NCI-H1105 treated with DMSO at 0.1 percent for 48 hours (cell line): ENCODE measurements at places on chromosomes 4 and X.

GRCh38 chr4:65287071-65287470 is 383.2 kb downstream of the EPHA5 start:
- DNase-seq = no peak

- DNase-seq = no peak
Measured at GRCh38 chr4:185730387-185730786, 81.6 kb downstream of the SORBS2 start.

- no peak for DNase-seq
Measured at GRCh38 chr4:154595807-154596206, 5.3 kb upstream of the FGA start.

GRCh38 chr4:10276152-10276551 is 159.6 kb upstream of the WDR1 start:
- no peak for DNase-seq

DNA sequence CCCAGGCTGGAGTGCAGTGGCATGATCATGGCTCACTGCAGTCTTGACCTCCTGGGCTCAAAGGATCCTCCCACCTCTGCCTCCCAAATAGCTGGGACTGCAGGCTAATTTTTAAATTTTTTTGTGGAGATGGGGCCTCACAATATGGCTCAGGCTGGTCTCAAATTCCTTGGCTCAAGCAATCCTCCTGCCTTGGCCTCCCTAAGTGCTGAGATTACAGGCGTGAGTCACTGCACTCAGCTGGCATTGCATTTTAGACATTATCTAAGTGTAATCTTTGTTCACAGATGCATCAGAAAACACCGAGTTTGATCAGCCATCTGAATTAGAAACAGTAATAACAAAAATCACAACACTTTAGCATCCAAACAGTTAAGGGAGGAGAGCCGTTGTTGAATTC is 53.4 kb upstream of the CBR4 start:
- no peak for DNase-seq

GRCh38 chr4:111839141-111839540 is 306.1 kb upstream of the FAM241A start:
- DNase-seq = no peak

- no peak for DNase-seq
Measured at GRCh38 chr4:188299161-188299560, 159.9 kb downstream of the TRIML1 start.

DNA sequence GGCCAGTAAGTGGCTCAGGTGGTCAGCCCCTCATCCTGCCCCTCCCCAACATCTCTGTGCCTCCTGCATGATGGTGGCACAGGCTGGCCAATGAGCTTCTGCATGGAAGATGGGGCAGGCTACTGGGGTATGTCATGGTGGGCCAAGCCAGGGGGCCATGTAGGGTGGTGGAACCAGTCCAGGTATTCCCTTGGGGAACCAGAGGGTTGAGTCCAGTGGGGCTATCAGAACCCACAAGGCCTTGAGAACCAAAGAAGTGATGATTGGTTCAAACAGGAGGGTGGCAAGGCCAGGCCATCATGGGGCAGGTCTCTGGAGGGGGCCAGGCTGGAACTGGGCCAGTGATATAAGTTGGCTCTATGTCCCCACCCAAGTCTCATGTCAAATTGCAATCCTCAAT is 18.8 kb upstream of the PPP2R2C start:
- no peak for DNase-seq

- no peak for DNase-seq
Measured at GRCh38 chrX:257681-258289, 23.4 kb upstream of the PLCXD1 start.

GRCh38 chr4:109315341-109315740 is 12.9 kb upstream of the COL25A1 start:
- no peak for DNase-seq

DNA sequence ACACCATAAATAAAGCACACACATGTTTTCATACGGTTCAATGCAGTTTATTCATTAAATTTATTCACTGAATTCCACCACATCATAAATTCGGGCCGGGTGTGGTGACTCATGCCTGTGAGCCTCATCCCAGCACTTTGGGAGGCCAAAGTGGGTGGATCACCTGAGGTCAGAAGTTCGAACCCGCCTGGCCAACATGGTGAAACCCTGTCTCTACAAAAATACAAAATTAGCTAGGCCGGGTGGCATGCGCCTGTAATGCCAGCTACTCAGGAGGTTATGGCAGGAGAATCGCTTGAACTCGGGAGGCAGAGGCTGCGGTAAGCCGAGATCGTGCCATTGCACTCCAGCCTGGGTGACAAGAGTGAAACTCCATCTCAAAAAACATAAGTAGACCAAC is 131.6 kb downstream of the PDS5A start:
- no peak for DNase-seq

DNA sequence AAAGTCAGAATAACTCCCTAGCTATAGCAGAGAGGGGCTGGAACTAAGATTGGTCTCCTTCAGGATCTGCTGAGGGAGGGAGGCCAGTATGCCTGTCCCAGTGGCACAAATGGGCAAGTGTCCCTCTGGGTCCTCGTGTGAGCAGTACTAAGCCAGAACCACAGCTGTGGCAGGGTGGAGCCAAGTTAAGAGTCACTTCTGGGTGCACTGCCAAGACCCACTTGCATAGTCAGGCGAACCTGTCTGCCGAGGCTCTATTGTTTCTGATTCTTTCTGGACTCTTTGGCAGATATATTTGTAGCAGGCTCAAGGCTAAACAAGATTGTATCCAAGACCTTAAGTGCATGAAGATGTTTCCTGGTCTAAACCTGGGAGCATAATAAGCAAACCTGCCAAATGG is 1123.7 kb upstream of the POU3F4 start:
- DNase-seq = no peak

DNA sequence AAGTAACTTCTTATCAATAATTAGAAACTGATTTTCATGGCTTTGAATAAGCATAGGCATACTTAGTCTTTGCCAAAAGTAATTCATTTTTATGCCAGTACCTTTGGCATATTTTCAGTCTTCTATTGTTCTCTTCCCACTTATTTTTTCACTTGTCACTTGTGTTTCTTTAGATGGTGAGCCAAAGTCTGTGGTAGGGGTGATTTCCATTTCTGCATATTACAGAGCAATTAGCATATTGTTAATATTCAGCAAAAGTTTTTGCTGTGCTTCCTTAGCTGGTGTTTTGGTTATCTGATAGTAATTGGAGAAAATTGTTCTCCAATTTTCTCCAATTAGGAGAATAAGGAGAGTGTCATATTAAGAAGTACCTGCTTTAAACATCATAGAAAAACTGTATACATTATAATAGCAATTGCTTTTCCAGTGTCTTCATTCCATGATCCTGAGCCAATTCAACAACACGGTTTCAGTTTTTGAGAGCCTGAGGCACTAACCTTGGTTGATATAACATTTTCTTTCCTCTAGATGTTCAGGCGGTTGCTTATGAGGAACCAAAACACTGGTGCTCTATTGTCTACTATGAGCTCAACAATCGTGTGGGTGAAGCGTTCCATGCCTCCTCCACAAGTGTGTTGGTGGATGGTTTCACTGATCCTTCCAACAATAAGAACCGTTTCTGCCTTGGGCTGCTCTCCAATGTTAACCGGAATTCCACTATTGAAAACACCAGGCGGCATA is 64.7 kb downstream of the SMAD1 start:
- DNase-seq = no peak

DNA sequence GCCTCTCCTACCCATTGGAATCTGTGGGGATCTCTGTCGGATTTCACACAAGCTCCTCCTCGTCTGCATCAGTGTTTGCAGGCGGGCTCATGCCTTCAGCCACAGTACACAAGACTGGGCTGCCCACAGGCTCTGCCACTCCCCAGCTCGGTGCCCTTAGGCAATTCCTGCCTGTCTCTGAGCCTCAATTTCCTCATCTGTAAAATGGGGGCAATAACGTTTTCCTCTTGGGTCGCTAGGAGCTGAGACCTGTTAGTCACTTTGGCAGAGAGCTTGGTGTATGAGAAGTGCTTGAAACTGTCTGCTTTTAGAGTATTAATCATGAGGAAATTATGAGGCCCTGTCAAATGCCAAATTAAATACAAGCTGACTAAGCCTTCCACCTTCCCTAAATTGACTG is 27.6 kb upstream of the MSX1 start:
- no peak for DNase-seq

GRCh38 chrX:138287205-138287877 is 424.2 kb downstream of the FGF13 start:
- no peak for DNase-seq

GRCh38 chr4:52588771-52589591 is 70.1 kb downstream of the USP46 start:
- no peak for DNase-seq

GRCh38 chrX:24870143-24870542 is 145.6 kb downstream of the ARX start:
- DNase-seq = no peak

- no peak for DNase-seq
Measured at GRCh38 chr4:47049347-47049746, 18.0 kb downstream of the GABRB1 start.

DNA sequence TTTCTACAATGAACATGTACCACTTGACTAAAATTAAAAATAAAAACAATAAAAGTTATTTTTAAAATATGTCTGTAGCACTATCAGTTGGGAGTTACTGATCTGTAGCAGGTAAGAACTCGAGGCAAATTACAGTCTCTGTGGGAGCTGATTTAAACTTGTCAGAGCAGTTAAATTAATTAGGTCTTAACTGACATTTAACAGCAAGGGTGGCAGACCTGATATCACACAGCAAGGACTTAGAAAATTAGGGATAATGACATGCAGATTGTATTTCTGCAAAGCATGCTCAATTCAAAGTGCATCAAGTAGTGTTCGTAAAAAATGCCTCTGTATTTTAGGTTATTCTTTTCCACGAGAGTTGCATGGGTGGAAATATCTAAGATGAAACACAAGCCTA is 208.9 kb downstream of the SPATA18 start:
- no peak for DNase-seq

DNA sequence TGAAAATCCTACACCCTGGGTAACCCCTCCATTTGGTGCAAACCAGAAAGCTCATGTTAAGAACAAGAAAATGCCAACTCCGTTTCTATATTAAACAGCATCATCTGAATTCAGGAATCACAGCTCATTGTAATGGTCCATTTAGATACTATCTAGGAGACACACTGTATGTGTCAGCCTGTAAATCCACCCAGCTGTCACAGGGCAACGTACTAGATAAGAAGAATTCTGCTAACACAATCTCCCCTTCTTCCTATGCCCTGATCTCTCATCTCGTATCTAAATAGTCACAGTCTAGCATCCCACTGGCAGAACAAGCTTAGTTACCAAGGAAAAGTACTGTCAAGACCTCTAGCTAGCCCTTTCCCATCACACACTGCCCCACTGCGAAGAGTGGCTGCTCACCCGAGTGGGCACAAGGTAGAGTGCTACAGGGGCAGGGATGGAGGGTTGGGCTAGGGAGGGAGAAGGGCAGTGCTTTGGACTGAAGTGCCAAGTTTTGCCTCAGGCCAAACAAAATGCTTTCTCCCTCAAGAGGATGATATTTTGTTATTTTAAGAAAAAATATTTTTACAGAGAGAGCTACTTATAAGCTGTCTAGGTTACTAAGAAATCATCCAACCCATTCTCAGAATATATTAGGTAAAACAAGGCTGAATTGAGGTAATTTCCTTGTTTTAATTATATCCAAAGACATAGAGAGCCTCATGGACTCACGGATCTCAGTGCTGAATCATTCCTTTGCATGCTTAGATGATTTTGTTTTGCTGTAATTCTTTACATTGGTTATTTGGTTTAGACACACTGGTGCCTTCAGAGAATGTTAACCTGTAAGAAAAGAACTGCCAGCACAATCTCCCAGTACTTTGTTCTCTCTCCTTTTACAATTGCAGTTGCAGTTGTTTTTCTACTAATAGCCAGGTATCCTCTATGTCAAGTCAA is 196.6 kb downstream of the PRDM5 start:
- DNase-seq = no peak

DNA sequence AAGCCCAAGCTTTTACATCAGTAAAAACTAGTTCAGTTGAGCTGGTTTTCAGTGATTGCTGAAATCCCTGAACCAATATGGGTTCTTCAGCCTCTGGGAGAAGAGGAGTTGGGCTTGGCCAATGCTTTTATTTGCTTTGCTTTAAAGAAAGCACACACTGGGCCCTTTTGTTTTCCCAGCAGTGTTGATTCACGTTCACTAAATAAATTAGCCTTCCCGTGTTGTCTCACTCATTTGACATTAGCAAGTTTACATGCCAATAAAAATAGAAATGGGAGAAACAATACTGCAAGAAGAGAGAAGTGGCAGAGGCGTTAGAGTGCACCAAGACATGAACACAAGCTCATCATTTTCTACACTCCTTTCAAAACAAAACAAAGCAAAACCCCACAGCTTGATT is 136.2 kb downstream of the SHROOM3 start:
- no peak for DNase-seq

DNA sequence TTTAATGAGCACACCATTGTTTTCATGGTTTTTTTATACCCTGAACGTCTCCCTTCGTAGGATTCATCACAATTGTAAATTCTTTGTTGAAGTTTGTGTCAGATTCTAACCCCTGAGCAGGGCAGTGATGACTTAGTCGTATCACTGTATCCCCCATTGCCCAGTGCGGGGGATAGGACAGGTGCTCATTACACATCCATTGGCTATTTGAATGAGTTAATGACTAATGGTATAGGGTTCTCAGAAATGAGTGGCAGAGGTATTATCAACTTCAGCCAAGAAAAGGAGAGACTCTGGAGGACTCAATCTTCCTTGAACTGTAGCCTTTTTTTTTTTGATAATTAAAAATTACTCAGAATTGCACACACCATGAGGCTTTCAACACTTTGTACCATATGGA is 64.6 kb downstream of the SYNPO2 start:
- DNase-seq = no peak

GRCh38 chr4:139374251-139374650 is 72.0 kb upstream of the NDUFC1 start:
- DNase-seq = no peak

- no peak for DNase-seq
Measured at GRCh38 chr4:168269896-168270295, 48.7 kb downstream of the DDX60 start.
